ENCODE measurements at places on chromosomes 4 and X.

DNA sequence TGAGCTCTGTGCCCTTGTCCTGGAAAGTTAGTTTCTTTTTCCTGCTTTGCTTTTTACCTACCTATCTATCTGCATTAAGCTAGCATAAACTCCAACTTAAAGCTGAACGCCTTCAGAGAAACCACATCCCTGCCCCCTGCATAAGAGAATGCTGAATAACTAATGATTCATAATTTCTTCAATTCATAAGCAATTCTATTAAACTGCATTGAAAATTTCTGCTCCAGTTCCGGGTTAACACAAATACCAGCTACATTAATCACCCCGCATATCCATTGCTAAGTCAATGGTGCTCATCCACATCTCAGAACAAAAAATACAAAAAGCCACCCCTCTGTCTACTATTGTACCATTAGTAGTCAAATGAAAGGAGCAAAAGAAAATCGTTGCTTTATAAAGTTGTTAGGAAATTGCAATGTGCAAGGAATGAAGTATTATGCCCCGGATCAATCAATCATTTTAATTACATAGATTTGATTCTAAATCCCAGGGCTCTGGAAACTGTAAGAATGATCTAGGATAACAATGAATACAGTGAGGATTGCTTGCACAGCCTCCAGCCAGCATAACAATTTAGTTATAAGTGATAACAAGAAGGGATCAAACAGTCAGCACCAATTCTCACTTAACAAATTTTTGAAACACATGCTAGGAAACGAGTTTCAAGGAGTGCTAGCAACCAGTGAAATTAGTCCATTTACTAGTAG is 106.8 kb downstream of the ELOVL6 start:
- DNase-seq = peak; percentile 70

- no peak for DNase-seq
Observed at GRCh38 chr4:161799710-161800109, 364.1 kb downstream of the FSTL5 start.

DNA sequence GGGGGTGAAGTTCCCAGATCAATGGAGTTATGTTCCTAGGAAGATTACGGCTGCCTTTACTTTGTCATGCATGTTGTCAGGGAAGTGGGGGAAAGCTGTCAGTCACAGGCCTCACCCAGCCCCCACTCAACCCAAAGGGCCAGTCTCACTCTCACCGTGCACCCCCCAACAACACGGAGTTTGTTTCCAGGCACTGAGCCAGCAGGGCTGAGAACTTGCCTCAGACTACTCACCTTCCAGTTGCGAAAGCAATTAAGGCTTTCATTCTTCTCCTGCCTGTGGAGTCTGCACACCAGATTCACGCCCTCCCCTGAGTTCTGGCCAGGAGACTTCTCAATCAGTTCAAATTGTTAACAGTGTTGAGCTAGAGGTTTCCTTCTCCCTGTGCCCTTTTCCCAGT is 114.3 kb downstream of the SH3BGRL start:
- peak; percentile 12 for DNase-seq

GRCh38 chrX:20317873-20318272 is 51.2 kb upstream of the RPS6KA3 start:
- no peak for DNase-seq

DNA sequence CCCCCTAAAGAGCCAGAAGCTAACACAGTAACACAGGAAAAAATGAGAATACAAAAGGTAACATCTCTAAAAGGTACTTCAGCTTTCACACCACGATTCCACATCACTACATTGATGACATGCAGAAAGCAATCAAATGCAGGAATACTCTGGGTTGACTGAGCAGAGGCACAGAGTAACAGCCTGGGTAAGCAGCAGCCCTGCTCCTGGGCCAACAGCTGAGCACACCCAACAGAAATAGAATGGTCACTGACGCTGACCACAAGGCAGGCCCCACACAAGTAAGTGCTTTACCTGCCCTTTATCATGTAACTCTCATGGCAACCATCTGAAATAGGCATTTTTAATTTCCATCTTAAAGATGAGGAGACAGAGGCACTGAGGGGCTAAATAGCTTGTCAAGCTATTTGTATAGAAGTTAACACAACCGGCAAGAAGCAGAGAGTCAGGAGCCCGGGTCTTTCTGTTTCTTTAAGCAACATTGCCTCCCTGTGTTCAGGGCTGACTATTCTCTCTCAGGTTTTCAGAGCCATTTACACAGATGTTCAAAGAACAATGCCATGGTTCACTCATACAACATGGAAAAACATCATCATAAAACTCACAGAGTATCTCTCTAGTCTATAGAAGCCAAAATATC is 168.9 kb downstream of the ZNF674 start:
- peak; percentile 33 for DNase-seq

DNA sequence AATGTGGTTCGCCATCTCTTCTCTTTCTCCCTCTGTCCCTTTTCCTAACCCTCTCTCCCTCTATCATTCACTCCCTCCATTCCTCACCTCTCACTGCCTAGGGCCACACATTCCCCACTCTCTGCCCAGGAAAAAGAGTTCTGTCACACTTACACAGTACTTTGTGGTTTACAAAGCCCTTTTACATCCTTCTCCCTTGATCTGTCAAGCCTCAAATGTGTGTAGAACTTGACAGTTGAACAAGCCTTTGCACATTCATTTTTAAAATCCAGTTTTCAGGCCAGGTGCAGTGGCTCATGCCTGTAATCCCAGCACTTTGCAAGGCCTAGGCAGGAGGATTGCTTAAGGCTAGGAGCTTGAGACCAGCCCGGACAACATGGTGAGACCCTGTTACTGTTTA is 156.3 kb downstream of the VSIG4 start:
- no peak for DNase-seq

GRCh38 chr4:92789741-92790140 is 486.0 kb downstream of the GRID2 start:
- no peak for DNase-seq

DNA sequence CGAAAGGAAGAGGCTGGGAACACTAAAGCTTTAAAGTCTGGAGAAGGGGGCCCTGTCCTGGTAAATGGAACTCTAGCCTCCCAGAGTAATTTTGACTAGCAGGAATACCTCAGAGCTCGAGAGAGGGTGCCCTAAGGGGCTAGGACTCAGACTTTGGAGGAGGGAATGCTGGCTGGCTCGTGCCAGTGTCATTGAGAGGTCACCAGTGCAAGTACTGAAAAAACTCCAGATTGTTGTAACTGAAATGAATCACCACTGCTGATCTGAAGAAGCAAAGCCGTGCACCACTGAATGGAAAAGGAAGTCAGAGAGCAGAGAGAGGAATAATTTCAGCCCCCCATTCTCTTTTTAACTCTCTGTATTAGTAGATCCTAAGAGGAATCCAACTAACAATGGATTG is 690.2 kb downstream of the FAT4 start:
- DNase-seq = no peak

GRCh38 chr4:152100379-152101201 is 339.8 kb upstream of the GATB start:
- no peak for DNase-seq

- DNase-seq = no peak
Observed at GRCh38 chrX:30679369-30679768, 26.1 kb downstream of the GK start.

- DNase-seq = peak; percentile 36
Observed at GRCh38 chr4:37603070-37603468, 83.1 kb downstream of the RELL1 start.
